Activated T-helper 1 cell treated with Interleukin-2 at 50 U/mL for 16 hours (primary cell): ENCODE measurements at places on chromosomes 4 and X.

DNA sequence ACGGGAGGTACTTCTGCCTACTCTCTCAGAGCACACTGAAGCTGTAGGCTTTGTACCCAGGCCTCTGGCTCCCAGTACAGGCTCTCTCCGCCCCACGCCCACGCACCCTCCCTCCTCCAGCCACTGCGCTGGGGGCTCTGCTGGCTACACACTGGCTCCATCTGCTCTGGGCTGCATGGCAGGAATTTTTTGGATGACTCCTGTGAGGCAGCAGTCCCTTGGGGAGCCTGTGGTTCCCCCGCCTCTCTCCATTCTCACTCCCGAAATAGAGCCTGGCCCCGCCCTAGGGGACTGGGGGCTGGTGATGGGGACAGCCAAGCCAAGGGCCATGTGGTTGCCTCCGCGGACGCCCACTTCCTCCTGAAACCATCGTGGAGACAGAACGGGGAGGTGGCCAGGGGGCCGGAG is 58.1 kb upstream of the ADRA2C start:
- no peak for DNase-seq

GRCh38 chr4:170386511-170386910 is 296.8 kb upstream of the AADAT start:
- DNase-seq = no peak

GRCh38 chr4:101274888-101275752 is 72.2 kb downstream of the PPP3CA start:
- no peak for DNase-seq

DNA sequence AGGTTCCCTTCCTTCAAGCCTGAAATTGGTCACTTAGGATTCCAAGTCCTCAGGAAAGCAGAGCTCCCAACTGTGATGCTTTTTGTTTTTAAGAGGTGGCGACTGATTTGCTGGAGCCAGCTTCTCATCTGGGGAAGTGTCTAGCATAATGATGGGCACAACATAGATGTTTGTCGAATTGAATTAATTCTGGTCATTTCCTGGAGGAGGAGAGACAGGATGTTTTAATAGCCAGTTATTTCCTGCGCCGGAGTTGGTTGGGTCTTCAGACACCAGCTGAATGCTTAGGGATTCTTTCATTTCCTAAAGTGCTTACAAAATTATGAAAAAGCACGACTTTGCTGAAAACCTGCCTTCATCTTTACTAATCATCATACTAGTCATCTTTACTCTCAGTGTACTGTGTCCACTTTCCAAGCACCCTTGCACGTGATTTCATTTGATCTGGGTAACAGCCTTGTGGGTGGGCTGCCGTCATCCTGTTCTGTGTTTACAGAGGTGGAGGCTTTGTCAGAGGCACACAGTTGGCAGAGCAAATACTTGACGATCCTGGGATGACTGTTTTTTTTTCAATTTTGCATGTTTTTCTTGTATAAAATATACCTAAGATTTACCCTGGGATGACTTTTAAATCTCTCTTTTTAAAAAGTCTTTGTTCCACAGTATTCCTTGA is 49.5 kb downstream of the RGS12 start:
- DNase-seq = no peak

DNA sequence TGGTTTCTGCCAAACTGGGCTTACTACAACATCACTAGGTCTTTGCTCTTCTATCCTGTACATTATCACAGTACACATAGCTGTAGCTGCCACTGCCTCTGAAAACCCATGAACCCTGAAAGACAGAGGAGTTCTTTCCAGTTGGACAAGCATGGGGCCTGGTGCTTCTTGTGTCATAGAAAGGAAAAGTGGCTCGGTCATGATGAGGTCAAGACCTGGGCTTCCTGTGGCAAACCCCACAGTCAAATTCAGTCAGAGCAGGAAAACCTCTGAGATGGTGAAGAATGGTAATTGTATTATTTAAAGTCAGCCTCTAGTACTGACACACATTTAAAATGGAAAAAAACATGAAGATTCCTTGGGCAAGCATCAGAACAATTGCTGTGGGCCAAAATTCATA is 133.3 kb upstream of the PRPS2 start:
- no peak for DNase-seq
